ENCODE measurements at places on chromosomes 7 and 10.

DNA sequence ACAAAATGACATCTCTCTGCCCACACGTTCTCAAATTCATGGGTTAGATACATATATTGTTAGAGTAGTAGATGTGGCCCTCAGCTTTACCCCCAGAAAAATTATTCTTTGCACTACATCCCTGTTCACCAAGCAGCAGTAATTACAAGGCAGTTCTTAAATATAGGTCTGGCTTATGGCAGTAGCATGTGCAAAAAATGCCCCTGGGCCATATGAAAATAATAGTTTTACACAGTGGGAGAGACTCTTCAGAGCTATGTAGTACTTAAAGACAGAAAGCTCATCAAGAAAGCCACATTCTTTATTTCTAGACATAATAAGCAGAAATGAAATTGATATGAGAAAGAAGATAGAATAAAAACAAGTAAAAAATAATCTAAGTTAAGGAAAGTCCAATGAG is 196.3 kb upstream of the FOXP2 start:
- DNase-seq: no peak

DNA sequence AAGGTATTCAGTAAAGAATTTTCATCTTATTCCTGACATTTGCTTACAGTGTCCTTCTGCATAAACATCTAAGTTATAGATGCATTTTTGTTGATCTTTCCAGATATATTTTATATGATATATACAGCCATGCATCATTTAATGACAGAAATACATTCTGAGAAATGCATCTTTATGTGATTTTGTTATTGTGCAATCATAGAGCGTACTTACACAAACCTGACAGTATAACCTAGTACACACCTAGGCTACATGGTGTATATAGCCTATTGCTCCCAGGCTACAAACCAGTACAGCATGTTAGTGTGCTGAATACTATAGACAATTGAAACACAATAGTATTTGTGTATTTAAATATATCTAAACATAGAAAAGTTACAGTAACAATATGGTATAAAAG is 642.0 kb downstream of the XPNPEP1 start:
- no peak for DNase-seq

DNA sequence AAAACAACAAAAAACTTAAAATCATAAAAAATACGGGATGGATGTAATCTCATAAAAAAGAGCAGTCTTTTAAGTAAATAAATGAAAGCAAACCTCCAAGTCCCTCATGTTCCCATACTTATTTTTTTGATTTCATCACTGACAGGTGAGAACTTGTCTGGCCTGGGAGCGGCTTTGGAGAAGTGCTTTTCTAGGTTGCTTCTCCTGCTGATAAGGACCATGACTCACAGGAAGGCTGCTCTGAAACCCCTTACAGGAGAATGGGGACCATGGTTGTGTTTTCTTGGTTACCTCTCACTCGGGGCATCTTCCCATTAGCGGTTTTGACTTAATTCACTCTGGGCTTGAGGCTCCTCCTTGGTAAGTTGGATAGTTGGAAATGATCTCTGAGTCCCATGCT is 237.4 kb downstream of the CAMK1D start:
- DNase-seq: no peak

GRCh38 chr10:92938841-92939240 is 90.5 kb downstream of the EXOC6 start:
- DNase-seq: no peak

DNA sequence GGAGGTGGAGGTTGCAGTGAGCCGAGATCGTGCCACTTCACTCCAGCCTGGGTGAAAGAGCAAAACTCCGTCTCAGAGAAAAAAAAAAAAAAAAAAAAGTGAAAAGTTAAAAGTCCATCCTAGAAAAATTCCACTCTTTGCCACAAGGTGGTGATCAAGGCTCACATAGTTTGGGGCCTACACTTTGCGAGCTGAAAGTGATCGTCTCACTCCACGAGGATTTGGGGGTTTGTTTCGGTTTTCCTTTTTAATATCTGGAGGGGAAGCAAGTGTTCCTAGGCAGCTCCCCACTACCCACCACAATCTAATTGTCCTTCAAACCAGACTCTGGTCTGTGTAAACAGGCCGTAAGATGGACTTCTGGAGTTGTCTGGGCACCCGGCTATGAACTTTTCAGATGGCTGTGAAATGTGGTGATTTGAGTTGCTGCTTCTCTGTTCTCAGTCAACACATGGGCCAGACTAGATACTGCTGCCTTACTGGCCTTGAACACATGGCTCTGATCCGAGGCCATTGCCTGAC is 27.1 kb downstream of the PRLHR start:
- DNase-seq: peak; percentile 74

GRCh38 chr7:2060701-2061100 is 172.0 kb downstream of the MAD1L1 start:
- DNase-seq: no peak

DNA sequence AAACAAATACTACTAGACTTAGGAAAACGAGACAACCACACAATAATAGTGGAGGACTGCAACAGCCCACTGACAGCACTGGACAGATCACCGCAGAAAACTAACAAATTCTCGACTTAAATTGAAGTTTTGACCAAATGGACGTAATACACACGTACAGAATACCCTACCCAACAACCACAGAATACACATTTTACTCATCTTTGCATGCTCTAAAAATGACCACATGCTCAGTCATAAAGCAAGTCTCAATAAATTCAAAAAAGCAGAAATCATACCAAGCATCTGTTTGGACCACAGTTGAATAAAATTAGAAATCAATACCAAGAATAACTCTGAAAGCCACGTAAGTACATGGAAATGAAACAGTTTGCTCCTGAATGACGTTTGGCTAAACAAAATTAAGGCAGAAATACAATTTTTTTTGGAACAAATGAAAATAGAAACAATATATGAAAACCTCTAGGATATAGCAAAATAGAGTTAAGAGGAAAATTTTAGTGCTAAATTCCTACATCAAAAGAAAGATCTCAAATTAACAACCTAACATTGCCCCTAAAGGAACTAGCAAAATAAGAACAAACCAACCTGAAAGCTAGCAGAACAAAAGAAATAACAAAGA is 30.6 kb downstream of the MAPK8 start:
- no peak for DNase-seq

DNA sequence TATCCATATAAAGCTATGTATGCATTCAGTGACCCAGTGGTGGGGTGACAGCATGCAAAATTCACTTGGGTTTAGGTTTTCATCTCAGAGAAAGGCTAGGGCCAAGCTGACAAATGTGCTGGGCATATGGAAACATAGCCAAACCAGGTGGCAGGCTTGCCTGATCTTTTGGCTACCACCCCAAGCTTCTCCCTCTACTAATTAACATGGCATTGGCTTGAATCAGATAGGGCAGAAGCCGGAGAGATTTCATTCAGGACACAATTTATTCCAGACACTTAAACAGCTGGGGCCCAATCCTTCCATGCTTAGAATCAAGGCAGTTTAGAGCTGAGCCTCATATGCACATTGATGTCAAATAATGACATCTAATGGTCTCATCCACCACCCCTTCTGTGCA is 95.5 kb upstream of the AGK start:
- DNase-seq: no peak

- no peak for DNase-seq
These were observed 724 bp downstream of the CFAP46 start for GRCh38 chr10:132941640-132942051.

- no peak for DNase-seq
These were observed 76.0 kb upstream of the RELN start for GRCh38 chr7:104065491-104065890.

DNA sequence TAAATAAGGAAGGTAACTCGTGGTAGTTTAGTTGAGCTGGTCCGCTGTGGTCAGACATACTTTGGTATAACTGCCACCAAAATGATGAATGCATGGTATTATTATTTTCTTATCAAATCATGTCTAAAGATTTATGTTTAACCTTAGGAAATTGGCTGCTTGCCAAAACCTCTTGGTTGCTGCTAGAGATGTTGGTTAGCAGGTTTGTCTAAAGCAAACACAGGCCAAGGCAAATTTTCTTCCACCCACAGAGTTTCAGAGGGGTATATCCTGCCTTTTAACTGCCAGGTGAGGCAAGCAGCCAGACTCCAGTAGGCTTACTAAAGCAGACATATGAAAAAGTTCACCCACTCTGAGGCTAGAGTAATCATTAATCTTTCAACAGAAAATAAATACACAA is 101.4 kb downstream of the SEMA3E start:
- DNase-seq: peak; percentile 19

DNA sequence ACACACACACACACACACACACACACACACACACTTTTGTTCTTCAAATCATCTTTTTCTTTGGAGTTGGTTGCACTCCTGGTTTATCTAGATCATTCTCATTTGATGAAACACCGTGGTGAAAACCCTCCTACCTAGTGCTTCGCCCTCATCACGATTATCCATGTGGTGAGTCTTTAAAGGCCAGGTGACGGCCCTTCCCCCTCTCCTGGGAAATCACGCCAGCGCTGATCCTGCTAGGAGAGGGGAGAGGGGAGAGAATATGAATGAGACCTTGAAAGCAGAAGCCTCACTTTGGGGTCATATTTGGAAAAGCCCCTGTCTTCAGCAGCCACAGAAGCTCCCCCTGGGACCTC is 103.9 kb upstream of the LRRC4 start:
- no peak for DNase-seq

DNA sequence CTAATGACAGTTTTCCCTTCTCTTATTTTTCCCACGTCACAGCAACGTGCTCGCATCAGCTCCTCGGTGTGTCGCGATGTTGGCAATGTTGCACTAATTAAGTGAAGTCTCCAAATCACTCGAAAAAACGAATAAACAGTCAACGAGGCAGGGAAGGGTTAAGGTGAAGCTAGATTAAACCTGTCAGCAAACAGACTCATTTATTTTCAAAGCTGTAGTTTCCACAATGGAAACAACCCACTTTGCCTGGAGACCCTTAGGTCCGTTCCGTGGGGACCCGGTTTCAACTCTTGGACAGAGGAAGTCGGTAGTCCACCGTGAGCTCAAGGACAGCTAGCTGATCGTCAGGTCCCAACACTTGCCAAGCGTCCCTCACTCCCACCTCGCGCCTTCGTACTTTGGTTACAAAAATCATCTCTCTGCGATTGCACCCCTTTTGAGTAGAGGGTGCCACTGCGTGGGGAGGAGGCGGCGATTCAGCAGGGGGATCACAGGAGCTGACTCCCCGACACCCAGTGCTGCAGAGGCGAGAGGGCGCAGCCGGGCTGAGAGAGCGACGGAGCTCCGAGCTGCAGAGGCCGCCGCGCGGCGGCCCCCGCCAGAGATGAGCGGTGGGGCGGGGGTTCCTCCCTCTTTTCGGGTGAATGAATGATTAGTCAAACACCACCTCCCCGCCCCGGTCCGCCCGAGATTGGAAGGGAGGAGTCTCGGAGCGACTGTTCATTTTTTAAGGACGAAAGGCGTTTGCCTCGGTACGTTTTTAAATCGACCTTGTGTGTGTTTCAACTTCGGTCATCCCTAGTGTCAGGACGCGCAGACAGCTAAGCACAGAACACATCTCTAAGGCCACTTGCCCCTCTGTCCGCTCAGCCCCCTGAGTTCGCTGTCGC is 1.3 kb upstream of the BMPER start:
- peak; percentile 49 for DNase-seq

DNA sequence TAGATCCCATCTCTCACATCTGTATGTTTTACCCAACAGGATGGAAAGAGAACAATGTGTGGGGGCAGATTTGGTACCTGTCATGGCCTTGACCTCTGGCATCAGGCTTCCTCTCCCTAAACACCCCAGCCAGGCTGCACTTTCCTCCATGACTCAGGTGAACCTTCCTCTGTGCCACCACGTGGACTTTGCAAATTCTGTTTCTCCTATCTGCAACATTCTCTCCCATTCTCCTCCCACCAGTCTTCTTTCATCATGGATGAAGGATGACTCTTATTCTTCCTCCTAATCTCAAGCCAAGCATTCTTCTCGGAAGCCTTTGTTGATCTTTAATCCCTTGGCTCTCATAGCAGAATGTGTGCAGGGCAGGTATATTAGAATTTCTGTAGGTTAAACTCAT is 355.4 kb downstream of the KCNMA1 start:
- DNase-seq: no peak

DNA sequence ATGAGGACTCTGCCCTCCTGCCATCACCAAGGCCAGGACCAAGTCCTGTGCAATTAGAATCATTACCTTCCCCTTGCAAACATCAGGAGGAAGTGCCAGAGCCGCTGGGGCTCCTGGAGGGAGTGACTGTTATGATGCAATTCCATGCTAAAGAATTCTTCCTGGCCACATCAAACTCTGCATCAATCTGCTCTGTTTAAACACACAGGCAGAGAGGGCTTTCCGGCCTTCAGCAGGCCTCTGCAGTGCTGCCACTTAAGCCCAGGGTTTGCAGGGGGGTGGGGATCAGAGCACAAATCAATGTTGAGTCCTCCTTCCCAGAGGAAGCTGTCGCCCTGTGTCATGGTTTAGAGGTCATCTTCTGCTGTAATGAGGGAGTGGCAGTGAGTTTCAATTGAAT is 58.1 kb downstream of the CTBP2 start:
- no peak for DNase-seq

- DNase-seq: no peak
These were observed 141.7 kb upstream of the PFKP start for GRCh38 chr10:2925631-2926030.

DNA sequence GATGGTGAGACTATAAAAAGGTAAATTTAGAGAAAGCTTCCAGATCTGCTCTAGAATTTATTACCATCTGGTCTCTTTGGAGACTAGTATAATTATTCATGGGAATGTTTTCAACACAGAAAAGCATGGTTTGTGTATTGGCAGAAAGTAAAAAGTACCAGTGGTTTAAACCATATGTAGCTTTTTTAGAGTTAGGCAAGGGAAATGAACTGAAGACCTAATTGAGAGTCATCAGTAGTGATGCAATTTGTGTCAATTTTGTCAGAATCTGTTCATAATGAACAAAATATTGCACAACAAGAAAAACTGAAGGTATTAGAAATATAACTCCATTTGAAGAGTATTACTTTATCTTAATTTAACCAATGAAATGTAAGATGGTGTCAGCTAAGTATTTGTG is 181.4 kb downstream of the ADK start:
- DNase-seq: no peak

DNA sequence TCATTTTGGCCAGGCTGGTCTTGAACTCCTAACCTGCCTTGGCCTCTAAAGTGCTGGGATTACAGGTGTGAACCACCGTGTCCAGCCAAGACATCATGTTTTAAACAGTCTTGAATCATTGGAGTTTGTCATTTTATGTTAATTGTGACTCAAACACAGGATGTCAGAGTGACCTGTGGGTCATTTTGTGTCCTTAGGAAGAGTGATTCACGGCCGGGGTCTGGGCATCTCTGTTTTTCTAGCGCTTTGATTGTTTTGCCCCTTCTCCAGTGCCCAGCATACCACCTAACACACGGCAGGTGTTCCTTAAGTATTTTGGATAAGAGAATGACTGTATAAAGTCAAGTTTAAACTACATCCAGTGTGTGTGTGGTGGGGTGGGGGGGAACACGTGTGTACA is 183.7 kb upstream of the KLF6 start:
- DNase-seq: no peak

DNA sequence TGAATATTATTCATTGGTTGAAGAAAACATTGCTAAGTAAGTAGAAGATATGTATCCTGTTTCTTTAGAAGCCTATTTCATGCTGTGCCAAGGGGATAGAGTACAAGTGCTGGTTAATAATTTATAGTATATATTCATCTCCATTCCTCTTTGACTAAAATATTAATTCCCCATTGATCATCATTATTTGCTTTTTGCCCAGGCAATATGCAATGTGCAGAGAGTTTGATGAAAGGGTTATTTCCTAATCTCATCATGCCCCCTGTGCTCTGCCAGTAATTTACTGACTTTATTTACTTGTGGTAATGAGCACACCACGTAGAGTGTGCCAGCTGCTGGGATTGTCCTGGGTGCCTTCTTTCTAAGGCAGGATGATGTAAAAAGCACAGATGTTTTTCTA is 180.9 kb downstream of the REEP3 start:
- DNase-seq: no peak

All from HEK293T (cell line).